Heart right ventricle (tissue), 16 donors: ENCODE measurements at places on chromosomes 11 and 22. TPM values are rescaled to one million over a fixed set of nuclear protein-coding genes. Genes with fewer than 3 reads are reported as not detected.
A peak's percentile ranks its signal among the peaks of the same experiment; 100 is the strongest.

Gene HEPHL1
- not detected for total RNA-seq

Gene DTX4
- 3.5 TPM for total RNA-seq

Gene TEX12
- total RNA-seq: 1.6 TPM

Gene MMP8
- total RNA-seq: not detected

Gene FAM111B
- 1.4 TPM for total RNA-seq

Gene CFAP300
- total RNA-seq: 0.61 TPM

Gene VWA5A
- total RNA-seq: 3.6 TPM

Gene RFPL1
- total RNA-seq: not detected

Gene ATM
- 32.2 TPM for total RNA-seq

Gene TMPRSS5
- 0.50 TPM for total RNA-seq

Gene MS4A3
- not detected for total RNA-seq

Gene SPA17
- total RNA-seq: 3.7 TPM

Gene NTM
- total RNA-seq: 3.0 TPM

DNA sequence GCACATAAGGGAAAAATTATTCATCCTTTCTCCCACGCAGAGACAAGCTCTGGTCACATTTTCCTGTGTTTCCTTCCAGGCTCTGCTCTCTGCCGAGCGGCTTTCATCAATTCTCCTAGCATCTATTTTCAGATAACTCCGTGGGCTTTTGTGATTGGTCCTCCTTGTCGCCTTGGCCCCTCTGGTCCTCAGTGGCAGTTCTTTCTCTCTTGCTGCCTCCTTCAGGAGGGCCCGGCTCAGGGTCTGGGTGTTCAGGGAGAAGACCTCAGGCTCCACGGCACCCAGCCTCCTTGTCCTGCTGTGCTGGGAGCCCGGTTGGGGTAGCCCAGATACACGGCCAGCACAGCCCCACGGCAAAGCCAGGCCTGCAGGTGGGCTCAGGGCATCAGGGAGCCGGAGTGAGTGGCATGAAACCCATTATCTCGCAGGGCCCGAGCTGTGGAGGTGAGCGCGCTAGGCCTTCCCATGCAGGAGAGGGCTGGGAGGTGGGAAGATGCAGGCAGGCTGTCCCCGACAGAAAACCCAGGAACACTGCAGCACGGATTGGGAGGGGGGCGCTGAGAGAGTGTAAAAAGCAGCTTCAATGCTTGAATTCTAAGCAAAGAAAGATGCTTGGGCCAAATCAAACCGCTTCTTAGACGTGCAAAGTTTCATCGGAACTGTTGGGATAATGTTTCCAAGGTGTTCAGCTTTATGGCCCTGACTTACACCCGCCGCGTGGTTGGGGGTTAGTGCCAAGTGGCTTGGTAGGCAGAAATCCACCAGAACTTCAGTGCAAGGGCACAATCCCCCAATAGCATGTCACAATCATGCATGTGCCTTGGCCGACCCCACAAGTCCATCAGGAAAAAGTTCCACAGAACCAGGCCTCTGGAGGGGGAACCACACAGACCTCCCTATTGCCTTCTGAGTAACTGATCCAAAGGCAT lies 81.9 kb upstream of the WNT7B start:
- peak; percentile 30 for DNase-seq
- H3K27me3 ChIP-seq: no peaks in the 10 kb centered on the region

DNA sequence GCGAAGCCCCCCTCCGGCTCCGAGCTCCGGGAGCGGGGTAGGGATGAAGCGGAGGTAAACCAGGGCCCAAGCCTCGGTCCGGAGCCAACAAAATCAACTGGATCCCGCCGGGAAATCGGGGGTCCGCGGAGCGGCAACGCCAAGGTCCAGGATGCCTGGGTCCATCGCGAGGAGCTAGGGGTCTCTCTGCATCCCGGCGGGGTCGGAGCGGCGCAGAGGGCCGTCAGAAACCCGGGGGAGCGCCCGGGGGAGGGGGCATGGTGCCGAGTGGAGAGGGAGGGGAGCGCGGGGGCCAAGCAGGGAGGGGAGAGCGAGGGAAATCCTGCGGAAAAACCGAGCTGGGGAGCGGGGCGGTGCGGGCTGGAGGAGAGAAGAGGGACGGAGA lies 51.8 kb downstream of the SLC22A12 start:
- peaks cover 68% of the 10 kb centered on the region for H3K27me3 ChIP-seq
- peak overlapping the region; percentile 48 for H3K4me3 ChIP-seq
- no peak overlapping the region for H3K27ac ChIP-seq
- DNase-seq: no peak
- no peaks in the 10 kb centered on the region for H3K4me1 ChIP-seq

- peak; percentile 83 for DNase-seq
- H3K36me3 ChIP-seq: no peaks in the 10 kb centered on the region
- H3K27me3 ChIP-seq: no peaks in the 10 kb centered on the region
- no peak overlapping the region for H3K27ac ChIP-seq
- H3K4me3 ChIP-seq: no peak overlapping the region
Measured at GRCh38 chr22:45448431-45448830, 34.9 kb downstream of the RIBC2 start.

- no peak for DNase-seq
- peaks cover 54% of the 10 kb centered on the region for H3K36me3 ChIP-seq
- H3K4me1 ChIP-seq: no peaks in the 10 kb centered on the region
- H3K27ac ChIP-seq: no peak overlapping the region
- H3K27me3 ChIP-seq: no peaks in the 10 kb centered on the region
Measured at GRCh38 chr22:41425660-41426365, 20.8 kb downstream of the TOB2 start.

DNA sequence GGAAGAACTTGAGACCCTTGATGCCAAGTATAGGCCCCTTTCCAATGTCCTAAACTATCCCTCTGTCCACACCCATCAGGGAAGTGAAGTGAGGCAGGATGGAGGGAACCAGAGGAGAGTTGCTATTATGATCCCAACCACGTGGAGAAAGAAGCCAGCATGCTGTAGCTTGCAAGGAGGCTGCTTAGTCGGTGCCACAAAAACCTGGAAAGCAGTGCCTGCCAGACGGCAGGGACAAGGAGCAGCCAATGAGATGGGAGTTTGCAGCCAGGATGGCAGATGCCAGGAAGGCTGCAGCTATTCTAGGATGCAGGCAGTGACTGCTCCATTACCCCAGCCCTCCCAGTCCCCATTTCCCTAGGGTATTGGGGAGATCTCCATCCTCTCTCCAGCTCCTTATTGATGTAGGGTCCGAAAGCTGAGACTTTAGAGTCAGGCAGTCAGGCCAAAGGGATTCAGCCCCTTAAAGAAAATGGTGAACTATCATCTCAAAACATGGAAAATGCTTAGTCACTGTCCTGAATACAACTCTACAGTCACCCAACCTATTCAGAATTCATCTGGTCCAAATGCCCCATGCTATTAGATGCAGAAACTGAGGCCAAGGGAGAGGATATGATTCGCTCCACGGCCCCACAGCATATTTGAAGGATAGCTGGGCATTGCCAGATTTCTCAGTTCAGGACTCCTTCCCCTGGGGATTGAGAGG lies 18.4 kb upstream of the LRRC55 start:
- no peaks in the 10 kb centered on the region for H3K36me3 ChIP-seq
- DNase-seq: no peak
- H3K4me3 ChIP-seq: no peak overlapping the region
- no peak overlapping the region for H3K27ac ChIP-seq
- H3K27me3 ChIP-seq: no peaks in the 10 kb centered on the region

GRCh38 chr22:48683640-48684039 lies 1144.0 kb downstream of the BRD1 start:
- H3K27me3 ChIP-seq: peaks cover 10% of the 10 kb centered on the region
- H3K4me3 ChIP-seq: no peak overlapping the region
- no peak overlapping the region for H3K27ac ChIP-seq

DNA sequence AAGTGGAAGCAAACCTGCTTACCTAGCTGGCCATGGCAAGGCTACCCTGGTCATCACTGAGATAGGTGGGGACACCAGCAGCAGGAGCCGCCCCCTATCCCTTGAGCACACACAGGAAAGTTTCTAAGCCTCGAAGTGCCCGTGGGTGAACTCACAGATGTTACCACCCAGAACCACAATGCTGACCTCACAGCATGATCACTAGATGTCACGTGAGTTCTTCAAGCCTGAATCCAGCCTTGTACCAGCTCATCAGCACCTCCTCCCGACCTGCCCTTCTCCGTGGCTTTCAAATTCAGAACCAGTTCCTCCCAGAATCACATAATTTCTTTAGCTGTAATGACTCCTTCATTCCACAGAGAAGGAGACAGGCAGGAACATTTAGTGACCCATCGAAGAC lies 24.7 kb upstream of the TIMP3 start:
- no peaks in the 10 kb centered on the region for H3K27me3 ChIP-seq
- H3K36me3 ChIP-seq: no peaks in the 10 kb centered on the region
- no peak overlapping the region for H3K27ac ChIP-seq
- H3K4me1 ChIP-seq: no peaks in the 10 kb centered on the region
- no peak for DNase-seq

DNA sequence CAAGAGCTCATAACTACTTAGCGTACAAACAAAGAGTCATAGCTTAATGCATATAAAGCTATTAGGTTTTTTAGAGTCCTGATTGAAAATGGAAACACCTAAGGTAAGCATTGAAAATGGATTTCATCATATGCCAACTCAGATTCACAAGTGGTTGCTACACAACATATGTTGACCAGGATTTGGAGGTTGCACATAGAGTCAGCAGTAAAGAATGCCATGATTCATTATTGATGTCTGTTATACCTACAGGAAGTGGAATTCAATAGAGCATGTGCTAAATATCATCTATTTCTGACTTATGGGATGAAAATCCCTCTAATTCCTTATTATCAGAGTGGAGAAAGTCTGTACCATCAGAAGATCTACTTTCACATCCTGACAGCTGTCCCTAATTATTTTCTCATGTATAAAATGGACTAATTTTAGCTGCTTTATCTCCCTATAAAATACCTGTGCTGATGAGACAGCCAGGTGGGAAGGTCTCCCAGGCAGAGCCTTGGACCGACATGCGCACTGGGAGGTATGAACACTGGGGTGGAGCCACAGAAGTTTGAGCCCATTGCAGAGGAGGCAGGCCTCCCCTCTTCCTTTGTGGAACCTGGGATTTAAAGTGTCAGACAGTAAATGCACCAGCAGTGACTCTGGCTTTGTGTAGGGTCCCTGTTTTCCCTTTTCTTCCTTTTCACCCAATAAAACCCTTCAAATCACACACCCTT lies 204.2 kb downstream of the AASDHPPT start:
- no peak overlapping the region for H3K27ac ChIP-seq
- no peak overlapping the region for H3K4me3 ChIP-seq
- DNase-seq: no peak
- H3K36me3 ChIP-seq: no peaks in the 10 kb centered on the region

DNA sequence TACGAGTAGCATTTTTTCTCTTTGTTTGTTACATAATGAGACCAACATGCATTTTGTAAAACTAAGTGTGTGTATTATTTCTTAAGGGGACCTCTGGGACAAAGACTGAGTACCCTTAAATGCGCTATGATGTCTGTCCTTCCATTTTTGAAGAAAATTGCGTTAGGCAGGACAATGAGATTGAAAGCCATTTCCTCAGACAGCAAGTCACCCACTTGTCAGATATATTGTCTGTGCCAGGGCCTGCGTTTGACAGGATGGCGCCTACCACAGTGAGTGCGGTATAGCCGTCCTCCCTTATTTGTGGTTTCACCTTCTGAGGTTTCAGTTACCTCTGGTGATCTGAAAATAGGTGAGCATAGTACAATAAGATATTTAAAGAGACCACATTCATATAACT lies 2.2 kb downstream of the AP2A2 start:
- peak overlapping the region; percentile 10 for H3K4me3 ChIP-seq
- DNase-seq: no peak
- no peaks in the 10 kb centered on the region for H3K36me3 ChIP-seq
- no peak overlapping the region for H3K27ac ChIP-seq
- no peaks in the 10 kb centered on the region for H3K27me3 ChIP-seq
- peaks cover 42% of the 10 kb centered on the region for H3K4me1 ChIP-seq

GRCh38 chr11:57787920-57788702 lies 26.5 kb downstream of the CTNND1 start:
- DNase-seq: no peak
- H3K36me3 ChIP-seq: peaks cover 34% of the 10 kb centered on the region
- H3K27ac ChIP-seq: peak overlapping the region; percentile 8
- H3K27me3 ChIP-seq: no peaks in the 10 kb centered on the region

GRCh38 chr11:11218629-11218986 lies 134.4 kb downstream of the CSNK2A3 start:
- no peaks in the 10 kb centered on the region for H3K36me3 ChIP-seq
- no peaks in the 10 kb centered on the region for H3K27me3 ChIP-seq
- H3K4me3 ChIP-seq: no peak overlapping the region
- peak; percentile 61 for DNase-seq
- no peak overlapping the region for H3K27ac ChIP-seq

DNA sequence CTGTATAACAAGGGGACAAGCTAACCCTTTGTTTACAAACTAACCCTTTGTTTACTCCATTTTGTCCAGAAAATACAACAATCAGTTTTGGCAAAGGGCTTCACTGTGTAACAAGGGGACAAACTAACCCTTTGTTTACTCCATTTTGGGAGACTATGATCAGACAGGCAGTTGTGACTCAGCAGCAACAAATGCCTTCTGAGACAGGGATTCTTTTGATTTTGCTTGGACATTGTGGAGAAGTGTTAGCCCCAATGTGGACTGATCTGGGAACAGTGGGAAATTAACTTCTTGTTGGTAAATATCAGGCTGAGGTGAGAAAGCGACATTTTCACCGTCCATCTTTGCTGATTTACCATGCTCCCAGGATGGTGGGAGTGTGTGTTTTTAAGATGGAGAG lies 983 bp downstream of the EHF start:
- DNase-seq: no peak
- no peaks in the 10 kb centered on the region for H3K27me3 ChIP-seq
- no peak overlapping the region for H3K27ac ChIP-seq
- H3K4me1 ChIP-seq: peaks cover 10% of the 10 kb centered on the region

- no peaks in the 10 kb centered on the region for H3K4me1 ChIP-seq
- H3K27me3 ChIP-seq: peaks cover 3% of the 10 kb centered on the region
- DNase-seq: no peak
- H3K4me3 ChIP-seq: no peak overlapping the region
- H3K27ac ChIP-seq: no peak overlapping the region
- H3K36me3 ChIP-seq: no peaks in the 10 kb centered on the region
Measured at GRCh38 chr11:17600316-17601255, 53.5 kb downstream of the OTOG start.

- H3K36me3 ChIP-seq: no peaks in the 10 kb centered on the region
- no peak for DNase-seq
- no peak overlapping the region for H3K27ac ChIP-seq
- no peaks in the 10 kb centered on the region for H3K27me3 ChIP-seq
Measured at GRCh38 chr11:67230406-67230805, 35.9 kb upstream of the GRK2 start.
